Cardiac muscle cell (in vitro differentiated cells and primary cell): ENCODE measurements at places on chromosomes 6 and 20. TPM values are rescaled to one million over a fixed set of nuclear protein-coding genes. Genes with fewer than 3 reads are reported as not detected.

DNA sequence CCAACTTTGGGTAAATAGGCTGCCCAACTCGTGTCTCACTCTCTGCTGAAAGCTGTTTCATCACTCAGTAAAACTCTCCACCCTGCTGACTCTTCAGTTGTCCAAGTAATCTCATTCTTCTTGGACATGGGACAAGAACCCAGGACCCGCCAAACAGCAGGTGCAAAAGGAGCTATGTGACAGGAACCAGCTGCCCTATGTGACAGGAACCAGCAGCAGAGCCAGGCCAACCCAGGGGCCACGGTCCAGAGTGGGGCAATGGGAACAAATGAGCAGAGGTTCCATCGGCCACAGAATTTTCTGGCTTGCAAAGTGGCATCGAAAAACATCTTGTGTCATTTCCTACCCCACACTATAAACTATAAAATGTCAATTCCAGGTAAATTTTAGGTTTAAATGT lies 56.5 kb downstream of the MOXD1 start:
- no peaks in the 10 kb centered on the region for H3K36me3 ChIP-seq
- no peaks in the 10 kb centered on the region for H3K27me3 ChIP-seq
- no peak overlapping the region for H3K27ac ChIP-seq

DNA sequence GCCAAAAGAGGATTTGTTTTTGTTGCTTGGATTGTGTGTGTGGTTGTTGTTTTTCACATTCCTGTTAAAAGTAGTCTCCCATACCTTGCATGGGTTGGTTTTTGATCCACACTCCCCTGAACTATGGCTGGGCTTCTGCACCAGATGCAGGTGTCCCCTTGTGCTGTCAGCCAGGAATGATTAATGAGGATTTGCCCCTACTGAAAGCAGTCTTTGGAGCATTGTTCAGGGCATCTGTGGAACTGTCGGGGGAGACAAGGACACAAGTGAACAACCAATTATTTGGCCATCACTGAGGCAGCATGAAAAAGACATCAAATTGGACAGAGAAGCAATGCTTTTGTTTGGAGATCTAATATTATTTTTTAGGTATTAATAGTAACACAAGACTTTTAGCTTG lies 373.2 kb upstream of the MMS22L start:
- peak; percentile 32 for DNase-seq
- H3K4me1 ChIP-seq, result peaks cover 18% of the 10 kb centered on the region
- H3K4me3 ChIP-seq, result no peak overlapping the region
- H3K27ac ChIP-seq, result no peak overlapping the region
- no peaks in the 10 kb centered on the region for H3K27me3 ChIP-seq

- no peak for DNase-seq
- H3K27ac ChIP-seq, result no peak overlapping the region
- H3K27me3 ChIP-seq, result no peaks in the 10 kb centered on the region
- H3K4me1 ChIP-seq, result no peaks in the 10 kb centered on the region
- no peaks in the 10 kb centered on the region for H3K36me3 ChIP-seq
- no peak overlapping the region for H3K4me3 ChIP-seq
These were observed 226.8 kb downstream of the C6orf118 start for GRCh38 chr6:165082636-165083035.

EDN1 gene
- 0.32 and 0.86 TPM in 2 replicates for total RNA-seq

DNA sequence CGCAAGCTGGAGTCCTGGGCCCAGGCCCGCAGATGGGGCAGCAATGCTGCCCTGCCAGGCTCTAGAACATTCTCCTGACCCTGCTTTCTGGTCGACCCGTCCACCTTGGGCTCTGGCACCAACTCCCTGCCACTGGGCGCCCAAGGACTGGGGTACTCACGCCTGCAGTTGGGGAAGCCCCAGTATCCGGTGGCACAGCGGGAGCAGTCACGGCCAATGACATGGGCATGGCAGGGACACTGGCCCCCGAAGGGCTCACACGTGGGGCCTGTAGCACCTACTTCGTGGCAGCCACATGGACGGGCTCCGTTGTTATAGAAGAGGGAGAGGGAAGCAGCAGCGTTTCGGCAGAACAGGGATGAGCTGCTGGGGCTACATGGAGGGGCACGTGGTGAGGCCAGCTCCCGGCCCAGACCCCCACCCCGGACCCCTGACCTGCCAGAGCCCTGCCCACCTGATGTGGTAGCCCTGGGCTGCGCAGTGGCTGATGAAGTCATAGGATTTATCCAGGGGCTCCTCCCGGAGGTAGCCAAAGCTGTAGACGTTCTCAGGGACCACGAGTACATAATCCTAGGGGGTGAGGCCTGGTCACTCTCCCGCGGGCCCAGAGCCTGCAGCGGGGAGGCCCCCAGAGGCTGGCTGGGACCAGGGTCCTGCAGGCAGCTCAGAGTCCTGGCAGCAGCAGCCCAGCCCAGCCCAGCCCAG lies 26.0 kb downstream of the ADRM1 start:
- peaks cover 45% of the 10 kb centered on the region for H3K36me3 ChIP-seq
- no peaks in the 10 kb centered on the region for H3K4me1 ChIP-seq
- H3K4me3 ChIP-seq, result no peak overlapping the region
- DNase-seq, result no peak

DNA sequence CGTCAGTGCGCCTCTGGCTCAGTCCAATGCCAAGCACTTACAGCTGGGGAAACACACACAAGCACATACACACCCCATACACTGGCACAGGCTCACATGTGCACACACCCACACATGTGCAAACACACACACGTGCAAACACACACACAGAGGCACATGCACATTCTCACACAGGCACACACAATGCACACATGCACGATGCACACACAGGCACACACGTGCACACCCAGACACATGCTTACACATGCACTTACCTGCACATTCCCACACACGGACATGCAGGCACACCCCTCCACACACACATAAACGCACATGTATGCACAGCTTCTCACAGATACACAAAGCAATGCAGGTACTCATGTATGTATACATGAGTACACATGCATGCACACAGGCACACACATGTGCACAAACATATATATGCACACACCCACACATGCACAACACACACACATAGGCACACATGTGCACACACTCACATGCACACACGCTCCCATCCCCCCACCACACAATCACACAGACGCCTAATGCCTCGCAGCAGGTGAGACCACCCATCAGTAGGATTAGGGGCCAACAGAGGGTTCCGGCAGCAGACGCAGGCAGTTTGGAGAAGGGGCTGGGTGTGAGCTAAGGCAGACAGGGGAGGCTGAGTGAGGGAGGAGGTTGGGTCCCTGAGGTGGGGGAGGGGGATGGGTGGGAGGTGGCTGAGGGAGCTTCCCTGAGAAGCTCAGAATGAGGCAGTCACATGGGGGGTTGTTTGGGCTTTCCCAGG lies 71.2 kb upstream of the SLCO4A1 start:
- no peaks in the 10 kb centered on the region for H3K27me3 ChIP-seq
- peak overlapping the region; percentile 66 for H3K27ac ChIP-seq
- peaks cover 3% of the 10 kb centered on the region for H3K36me3 ChIP-seq
- DNase-seq, result no peak
- no peaks in the 10 kb centered on the region for H3K4me1 ChIP-seq

TP53TG5 gene
- total RNA-seq, result 0.32 and 0.39 TPM in 2 replicates

WFDC10A gene
- not detected in 2 replicates for total RNA-seq

GATA5 gene
- 79.0 and 103 TPM in 2 replicates for total RNA-seq

DNA sequence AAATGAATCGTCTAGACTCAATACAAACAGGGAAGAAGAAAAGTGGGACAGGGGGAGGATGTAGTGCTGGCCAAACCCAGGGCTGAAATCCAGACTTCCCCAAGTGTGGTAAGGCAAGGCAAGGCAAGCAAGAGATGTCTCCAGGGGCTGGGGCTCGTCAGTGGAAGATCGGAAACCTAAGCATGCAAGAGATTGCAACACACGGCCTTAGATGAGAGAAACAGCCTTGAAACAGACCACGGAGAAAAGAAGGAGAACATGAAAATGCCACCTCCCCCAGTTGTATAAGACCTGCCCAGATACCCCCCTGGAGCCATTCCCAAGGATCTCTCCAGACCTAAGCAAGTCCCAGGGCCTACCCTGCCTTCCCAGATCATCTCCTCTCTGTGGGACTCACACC lies 20.0 kb downstream of the VEGFA start:
- H3K4me3 ChIP-seq, result no peak overlapping the region
- no peak overlapping the region for H3K27ac ChIP-seq
- peaks cover 20% of the 10 kb centered on the region for H3K4me1 ChIP-seq
- H3K36me3 ChIP-seq, result peaks cover 13% of the 10 kb centered on the region

- no peak overlapping the region for H3K27ac ChIP-seq
- no peaks in the 10 kb centered on the region for H3K36me3 ChIP-seq
- H3K27me3 ChIP-seq, result peaks cover 19% of the 10 kb centered on the region
- no peak for DNase-seq
These were observed 2.1 kb downstream of the KIAA0319 start for GRCh38 chr6:24643920-24644319.

DNA sequence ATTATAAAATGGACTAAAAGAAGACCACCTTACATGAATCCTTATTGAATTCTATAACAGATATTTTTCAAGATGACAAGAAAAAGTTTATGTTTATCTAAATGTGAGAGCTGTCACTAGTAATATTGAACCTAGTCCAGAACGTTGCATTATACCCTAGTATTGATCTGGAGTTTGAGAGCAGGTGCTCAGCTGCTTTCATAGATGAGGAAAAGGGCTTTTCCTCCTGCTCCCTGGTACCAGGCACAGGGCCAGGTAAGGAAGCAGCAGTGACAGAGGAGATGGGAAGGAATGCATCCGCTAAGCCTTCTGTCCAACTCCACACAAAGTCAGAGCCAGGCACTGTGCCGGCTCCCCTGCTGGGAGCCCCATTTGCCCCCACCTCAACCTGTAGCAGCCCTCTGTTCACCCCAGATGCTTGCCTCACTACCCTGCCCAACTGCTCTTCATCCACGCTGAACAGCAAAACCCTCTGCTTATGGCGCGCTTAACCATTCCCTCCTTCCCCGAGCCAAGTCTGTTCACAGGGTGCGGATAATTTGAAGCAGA lies 393.1 kb downstream of the FRK start:
- DNase-seq, result no peak
- no peaks in the 10 kb centered on the region for H3K36me3 ChIP-seq
- H3K4me1 ChIP-seq, result peaks cover 3% of the 10 kb centered on the region
- no peaks in the 10 kb centered on the region for H3K27me3 ChIP-seq
- no peak overlapping the region for H3K4me3 ChIP-seq

DNA sequence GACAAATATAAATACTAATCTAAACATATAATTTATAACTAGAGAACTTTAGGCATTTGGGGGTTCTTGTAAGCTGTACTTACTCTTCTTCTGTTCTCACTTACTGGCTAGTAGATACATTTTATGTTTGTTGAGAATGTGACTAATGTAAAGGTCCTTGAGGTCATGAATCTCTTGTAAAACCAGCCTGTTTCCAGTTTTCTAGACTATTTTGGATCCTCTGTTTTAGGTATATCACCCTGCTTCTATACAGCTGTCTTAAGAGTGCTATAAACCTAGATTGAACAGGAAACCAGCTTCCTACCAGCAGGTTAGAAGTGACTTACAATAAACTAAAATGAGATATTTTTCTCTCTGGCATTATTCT lies 134.2 kb downstream of the PLCB4 start:
- no peaks in the 10 kb centered on the region for H3K27me3 ChIP-seq
- no peak for DNase-seq
- H3K36me3 ChIP-seq, result no peaks in the 10 kb centered on the region
- H3K4me3 ChIP-seq, result no peak overlapping the region
- peaks cover 10% of the 10 kb centered on the region for H3K4me1 ChIP-seq
- H3K27ac ChIP-seq, result no peak overlapping the region

GRCh38 chr6:134457941-134458340 lies 140.0 kb upstream of the SGK1 start:
- DNase-seq, result no peak
- H3K27ac ChIP-seq, result no peak overlapping the region
- no peak overlapping the region for H3K4me3 ChIP-seq

GRCh38 chr6:1903780-1904465 lies 294.2 kb downstream of the FOXC1 start:
- no peak for DNase-seq
- H3K4me1 ChIP-seq, result no peaks in the 10 kb centered on the region

DNA sequence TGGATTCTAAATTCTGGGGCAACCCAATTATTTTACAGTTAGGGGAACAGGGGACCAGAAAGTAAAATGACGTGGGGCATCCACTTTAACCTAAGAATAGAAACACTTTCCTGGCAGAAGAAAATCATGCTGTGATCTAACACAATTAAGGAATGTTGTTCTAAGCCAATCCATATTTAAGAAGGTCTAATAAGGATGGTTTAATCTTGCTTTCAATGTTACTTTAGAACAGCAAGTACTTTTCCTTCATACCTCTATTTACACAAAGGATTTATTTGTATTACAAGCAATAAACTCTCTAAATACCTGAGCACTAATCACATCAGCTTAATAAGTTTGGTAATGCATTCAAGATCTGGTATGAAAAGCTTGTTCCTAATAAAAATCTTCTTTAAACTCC lies 32.4 kb downstream of the SLC2A12 start:
- H3K36me3 ChIP-seq, result no peaks in the 10 kb centered on the region
- no peaks in the 10 kb centered on the region for H3K27me3 ChIP-seq
- H3K4me3 ChIP-seq, result no peak overlapping the region
- no peak overlapping the region for H3K27ac ChIP-seq
- no peak for DNase-seq

DNA sequence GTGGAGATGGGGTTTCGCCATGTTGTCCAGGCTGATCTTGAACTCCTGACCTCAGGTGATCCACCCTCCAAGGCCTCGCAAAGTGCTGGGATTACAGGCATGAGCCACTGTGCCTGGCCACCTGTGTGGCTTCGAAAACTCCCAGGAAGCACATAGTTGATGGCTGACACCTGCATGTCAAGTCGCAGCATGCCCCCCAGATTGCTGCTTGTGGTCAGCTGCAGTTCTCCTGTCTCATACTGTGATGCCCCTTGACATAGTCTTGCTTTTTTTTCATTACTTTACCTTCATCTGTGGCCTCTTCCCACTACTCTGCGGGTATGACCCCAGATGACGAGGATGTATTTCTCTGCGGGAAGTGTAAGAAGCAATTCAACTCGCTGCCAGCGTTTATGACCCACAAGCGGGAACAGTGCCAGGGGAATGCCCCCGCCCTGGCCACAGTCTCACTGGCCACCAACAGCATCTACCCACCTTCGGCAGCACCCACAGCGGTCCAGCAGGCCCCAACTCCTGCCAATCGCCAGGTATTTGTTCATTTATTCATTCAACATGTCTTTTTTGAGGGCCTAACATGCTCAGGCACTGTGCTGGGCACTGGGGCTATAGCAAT lies 13.1 kb downstream of the ZNF341 start:
- no peak overlapping the region for H3K4me3 ChIP-seq
- H3K27me3 ChIP-seq, result no peaks in the 10 kb centered on the region
- no peaks in the 10 kb centered on the region for H3K36me3 ChIP-seq
- no peaks in the 10 kb centered on the region for H3K4me1 ChIP-seq
- no peak for DNase-seq

DNA sequence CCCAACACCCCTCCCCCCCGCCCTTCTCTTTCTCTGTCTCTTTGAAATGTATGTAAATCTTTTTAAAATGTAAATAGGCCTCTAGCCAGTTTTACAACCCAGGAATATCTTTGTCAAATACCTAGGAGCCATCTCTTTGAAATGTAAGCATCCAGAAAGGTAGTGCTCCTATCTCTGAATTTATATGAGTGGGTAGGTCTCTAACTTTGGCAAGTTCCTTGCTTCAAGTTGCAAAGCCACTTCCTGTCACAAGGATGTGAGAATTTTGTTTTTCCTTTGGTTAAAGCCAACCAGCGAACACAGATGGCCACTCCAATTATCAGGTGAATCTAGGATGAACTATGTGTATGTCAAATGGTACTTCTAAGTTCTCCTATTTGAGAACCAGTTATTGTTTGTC lies 6.2 kb upstream of the DEFB132 start:
- H3K4me3 ChIP-seq, result no peak overlapping the region
- no peaks in the 10 kb centered on the region for H3K4me1 ChIP-seq
- no peak overlapping the region for H3K27ac ChIP-seq
- H3K27me3 ChIP-seq, result peaks cover 26% of the 10 kb centered on the region
- H3K36me3 ChIP-seq, result no peaks in the 10 kb centered on the region
- DNase-seq, result no peak

GRCh38 chr6:136566851-136567250 lies 16.6 kb upstream of the MAP7 start:
- no peaks in the 10 kb centered on the region for H3K27me3 ChIP-seq
- no peak overlapping the region for H3K27ac ChIP-seq
- H3K4me3 ChIP-seq, result no peak overlapping the region

SLPI gene
- total RNA-seq, result not detected in 2 replicates
